Omental fat pad (tissue), 4 donors: ENCODE measurements at places on chromosomes 1 and 21.

DNA sequence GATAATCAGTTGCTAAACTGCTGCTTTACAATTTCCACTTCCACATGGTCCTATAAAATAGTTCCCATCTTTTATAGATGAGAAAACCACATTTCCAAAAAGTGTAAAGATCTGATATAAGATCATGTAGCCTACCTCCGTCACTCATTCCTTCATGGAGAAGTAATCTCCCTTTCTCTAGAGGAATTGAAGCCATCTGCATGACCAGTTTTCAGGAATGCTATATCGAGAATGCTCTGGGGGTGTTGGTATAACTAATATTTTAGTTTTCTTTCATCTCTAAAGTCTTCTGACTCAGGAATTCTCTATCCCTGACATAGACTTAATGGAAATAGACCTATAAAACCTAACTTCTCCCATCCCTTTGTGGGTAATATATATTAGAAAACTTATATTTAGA, 173.0 kb upstream of the UBE2U start:
- DNase-seq = no peak

DNA sequence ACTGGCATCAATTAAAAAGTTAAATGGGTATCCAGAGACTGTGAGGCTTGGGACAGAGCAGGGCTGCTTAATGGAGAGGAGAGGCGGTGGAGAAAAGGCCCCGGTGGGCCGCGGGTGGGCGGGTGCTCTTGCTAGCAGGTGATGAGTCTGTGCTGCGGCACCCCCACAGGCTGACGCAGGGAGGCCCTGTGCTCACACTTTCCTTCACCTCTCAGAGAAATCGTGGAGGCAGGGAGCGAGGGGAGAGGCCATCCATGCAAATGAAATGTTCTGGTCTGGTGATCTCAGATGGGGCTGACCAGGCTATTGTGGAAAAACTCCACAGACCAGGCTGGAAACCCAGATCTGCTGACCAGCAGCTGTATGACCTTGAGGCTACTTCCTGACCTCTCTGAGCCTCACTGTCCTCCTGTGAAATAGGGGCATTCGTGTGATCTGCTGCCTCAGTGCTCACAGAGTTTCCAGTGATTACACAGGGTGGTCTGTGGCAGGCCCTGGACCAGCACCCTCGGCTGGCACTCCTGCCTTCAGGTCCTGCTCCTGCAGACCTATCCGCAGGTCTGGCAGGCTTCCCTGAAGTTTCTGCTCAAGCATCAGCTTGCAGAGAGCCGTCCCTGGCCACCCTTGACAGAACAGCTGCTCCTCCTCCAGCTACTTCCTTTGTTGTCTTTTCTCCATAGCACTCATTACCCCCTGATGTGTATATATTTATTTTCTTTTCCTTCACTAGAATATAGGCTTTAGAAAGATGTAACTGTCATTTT, 89.2 kb downstream of the BEND5 start:
- no peak for DNase-seq

DNA sequence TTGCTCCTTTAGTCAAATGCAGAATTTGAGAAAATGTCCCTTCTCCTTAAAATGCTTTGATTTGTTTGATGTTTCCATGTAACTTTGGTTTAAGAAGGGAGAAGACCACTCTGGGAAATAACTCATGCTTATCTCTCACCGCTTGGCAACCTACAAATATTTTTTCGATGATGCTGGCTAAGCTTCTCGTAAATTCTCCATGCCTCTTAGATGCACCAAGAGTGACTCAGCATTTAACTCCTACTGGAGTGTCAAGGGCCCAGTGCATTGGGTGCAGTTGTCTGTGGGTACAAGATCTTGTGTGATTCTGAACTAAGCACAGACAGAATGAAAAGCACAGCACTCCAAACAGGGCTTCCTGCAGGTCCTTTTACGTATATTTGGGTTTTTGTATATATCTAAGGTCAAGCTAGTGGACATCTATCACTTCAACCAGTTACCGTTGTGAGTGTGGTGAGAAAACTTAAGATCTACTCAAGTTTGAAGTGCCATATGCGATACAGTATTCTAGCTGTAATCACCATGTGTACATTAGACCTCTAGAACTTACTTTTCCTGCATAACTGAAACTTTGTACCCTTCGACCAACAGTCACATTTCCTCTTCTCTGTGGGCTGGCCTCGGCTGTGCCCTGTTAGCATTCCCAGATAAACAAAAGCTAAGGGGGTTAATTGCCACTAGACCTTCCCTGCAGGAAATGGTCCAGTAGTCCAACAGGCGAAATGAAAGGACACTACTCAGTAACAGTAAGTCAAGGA, 55.8 kb downstream of the COL18A1 start:
- no peak for DNase-seq

DNA sequence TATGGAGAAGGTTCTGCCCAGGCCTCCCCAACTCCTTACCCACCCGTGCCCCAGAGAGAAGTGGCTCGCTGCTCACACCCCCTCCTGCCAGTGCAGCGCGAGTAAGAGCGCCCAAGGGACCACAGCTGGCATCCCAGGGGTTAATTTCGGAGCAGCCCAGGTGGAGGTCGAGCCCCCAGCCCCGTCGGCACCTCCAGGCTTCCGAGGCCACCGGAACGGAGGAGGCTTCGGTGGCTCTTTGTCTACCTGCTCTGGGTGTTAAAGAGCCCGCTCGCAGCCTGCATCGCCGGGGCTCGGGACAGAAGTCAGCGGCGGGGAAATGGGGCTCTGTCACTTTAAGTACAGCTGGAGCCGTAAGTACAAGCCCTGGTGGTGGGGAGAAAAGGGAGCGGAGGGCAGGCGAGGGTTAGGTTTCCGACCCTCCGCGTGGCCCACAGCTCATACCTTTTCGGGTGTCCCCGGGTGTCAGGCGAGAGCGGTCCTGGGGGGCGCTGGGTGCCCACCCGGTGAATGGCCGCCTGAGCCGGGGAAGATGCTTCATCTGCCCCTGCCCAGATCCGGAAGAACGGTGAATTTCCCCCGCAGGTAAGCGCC, 89.4 kb upstream of the IPO9 start:
- DNase-seq = no peak

DNA sequence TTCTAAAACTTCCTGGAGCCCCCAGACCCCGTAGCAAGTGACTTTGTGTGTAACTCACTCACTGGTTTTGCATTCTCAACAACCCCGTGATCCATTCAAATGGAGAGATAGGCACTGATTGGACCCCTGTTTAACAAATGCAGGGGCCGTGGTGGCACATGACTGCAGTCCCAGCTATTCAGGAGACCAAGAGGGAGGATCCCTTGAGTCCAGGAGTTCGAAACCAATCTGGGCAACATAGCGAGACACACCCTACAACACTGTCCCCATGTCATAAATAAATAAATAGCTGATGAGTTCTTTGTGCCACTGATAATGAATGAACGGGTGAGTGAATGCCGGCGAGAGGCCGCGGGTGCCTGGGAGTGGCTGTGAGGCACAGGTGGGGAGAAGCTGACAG, 59.4 kb upstream of the PAX7 start:
- no peak for DNase-seq

GRCh38 chr1:40064797-40065499, 24.4 kb downstream of the CAP1 start:
- no peak for DNase-seq

GRCh38 chr1:111742938-111743549, 3.8 kb upstream of the INKA2 start:
- DNase-seq = no peak

GRCh38 chr1:19312782-19313635, 883 bp downstream of the SLC66A1 start:
- no peak for DNase-seq

DNA sequence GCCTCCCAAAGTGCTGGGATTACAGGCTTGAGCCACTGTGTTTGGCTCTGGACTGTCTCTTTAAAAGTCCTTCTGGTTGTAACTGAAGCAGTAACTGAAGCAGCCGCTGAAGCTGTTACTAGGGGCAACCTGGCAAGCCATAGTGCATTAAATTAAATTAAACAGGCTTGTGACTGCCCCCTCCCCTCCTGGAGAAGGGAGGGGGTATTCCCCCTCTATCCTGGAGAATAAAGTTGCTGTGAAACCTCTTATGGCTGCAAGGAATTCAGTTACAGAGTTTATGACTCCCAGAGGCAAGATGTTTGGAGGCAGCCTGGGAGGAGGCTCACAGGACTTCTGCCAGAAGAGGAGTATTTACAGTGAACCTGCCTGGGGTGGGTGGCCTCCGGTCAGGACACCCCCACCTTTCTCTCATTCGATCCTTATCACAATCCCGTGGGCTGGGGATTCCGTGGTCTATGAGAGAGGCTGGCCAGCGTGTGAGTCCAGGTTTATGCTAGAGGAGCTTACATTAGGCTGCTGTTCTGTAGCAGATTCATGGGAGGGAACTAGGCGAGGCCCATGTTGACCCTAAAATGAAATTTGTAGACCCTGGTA, 8.3 kb downstream of the TTC22 start:
- no peak for DNase-seq

GRCh38 chr1:205800427-205800826, 12.6 kb downstream of the SLC41A1 start:
- DNase-seq = no peak

DNA sequence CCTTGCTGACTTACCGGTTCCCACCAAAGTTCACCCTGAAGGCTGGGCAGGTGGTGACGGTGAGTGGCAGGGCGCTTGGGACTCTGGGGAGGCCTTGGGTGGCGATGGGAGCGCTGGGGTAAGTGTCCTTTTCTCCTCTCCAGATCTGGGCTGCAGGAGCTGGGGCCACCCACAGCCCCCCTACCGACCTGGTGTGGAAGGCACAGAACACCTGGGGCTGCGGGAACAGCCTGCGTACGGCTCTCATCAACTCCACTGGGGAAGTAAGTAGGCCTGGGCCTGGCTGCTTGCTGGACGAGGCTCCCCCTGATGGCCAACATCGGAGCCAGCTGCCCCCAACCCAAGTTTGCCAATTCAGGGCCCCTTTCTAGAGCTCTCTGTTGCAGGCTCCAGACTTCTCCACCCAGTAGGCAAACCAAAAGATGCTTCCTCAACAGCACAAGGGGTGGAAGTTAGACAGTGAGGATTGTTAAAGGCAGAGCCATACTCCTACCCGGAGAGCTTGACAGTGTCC, 16.4 kb upstream of the SEMA4A start:
- no peak for DNase-seq

DNA sequence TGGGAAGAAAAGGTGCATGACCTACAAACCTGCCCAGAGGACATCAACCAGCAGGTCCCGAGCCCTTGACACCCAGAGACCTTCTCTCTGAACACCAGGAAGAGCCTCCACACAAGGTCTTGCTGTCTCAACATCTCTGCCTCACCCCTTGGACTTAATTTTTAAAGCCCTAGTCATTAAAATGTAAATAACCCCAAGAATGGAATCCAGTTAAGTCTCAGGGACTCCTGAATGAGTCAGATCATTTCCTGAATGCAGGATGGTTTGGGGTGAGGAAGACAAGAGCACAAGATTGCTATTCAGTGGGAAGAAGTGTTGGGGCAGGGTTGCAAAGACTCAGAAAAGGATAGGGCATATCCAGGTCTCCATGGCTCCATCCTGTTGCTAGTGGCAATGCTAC, 17.8 kb upstream of the GRIK3 start:
- no peak for DNase-seq

DNA sequence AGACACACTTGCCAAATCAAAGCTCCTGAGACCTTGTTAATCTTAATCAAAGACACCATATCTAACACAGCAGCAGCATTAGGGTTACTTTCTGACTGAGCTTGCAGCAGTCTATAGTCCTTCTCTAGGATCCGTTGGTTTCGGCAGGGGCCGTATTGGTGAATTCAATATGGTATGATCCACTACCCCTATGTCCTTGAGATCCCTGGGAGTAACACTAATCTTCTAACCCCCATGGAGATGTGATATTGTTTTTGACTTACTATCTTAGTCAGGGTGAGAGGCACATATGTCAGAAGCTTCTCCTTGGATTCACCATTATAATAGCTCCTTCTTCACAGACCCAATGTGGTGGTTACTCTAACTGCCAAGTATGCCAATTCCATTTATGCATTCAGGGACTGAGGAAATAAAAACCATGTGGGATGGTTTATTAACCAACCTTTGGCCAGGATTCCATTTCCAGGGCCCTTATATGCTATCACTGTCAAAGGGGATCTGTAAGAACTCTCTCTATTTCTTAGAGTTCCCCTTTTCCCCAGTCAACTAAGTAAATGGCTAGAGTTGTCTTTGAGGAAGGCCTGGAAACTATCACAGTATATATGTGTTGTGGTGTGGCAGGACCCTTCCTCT, 673.6 kb upstream of the USP24 start:
- DNase-seq = no peak

DNA sequence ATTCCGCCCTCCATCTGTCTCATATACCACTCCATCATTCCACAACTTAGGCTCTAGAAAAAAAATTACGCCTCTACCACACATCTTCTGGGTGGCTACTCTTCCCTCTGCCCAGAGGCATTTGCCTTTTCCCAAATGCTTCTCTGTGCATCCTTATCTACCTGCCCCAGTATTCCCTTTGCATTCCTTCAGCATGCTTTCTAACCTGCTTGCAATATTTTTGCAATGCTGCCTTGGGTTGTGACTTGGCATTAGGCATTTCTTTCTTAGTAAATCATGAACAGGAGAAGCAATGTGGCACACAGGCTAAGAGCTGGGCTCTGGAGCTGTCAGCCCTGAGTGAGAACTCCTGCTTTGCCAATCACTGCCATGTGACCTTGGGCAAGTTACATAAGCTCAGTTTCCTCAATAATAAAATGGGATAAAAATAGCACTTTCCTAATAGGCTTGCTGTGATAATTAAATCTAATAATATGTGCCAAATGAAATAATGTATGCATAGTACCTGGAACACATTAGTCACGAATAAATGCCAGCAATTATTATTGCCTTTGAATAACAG, 276.0 kb downstream of the ASTN1 start:
- DNase-seq = no peak

DNA sequence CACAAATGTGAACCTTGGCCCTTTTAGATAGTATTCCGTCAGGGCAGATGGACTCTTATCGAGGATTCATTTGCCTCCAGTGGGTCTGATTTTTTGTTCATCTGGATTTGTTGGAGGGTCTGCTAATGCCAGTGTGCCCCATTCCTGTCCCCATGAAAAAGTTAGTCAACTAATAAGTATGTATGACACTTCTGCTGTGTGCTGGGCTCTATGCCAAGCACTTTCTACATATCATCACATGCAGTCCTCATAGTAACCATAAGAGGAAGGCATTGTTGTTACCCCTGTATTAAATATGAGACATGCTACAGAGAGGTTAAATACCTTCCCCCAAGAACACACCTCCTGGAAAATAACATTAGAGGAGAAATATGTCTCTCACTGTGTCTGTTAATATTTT, 46.6 kb upstream of the MAB21L3 start:
- DNase-seq = no peak

GRCh38 chr1:39639305-39640130, at the start of gene HEYL:
TSS of gene HEYL (minus strand) at chr1:39639643. CDS start at chr1:39639625, 18 bp downstream.
- no peak for DNase-seq
